ENCODE measurements at places on chromosomes 2 and 18.
A peak's percentile ranks its signal among the peaks of the same experiment; 100 is the strongest.

DNA sequence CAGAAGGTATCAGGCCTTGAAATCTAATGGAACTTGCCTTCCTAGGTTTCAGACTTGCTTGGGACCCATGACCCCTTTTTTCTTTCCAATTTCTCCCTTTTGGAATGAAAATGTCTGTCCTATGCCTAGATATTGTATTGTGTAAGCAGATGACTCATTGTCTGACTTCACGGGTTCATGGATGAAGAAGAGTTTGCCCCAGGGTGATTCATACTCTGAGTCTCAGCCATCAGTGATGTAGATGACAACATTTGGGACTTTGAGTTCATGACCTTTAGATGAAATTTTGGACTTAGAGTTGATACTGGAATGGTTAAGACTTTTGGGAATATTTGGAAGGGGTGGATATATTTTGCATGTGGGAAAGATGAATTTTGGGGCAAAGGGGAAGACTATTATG, 11.2 kb upstream of the SCYGR5 start:
- DNase-seq, result peak; percentile 57

DNA sequence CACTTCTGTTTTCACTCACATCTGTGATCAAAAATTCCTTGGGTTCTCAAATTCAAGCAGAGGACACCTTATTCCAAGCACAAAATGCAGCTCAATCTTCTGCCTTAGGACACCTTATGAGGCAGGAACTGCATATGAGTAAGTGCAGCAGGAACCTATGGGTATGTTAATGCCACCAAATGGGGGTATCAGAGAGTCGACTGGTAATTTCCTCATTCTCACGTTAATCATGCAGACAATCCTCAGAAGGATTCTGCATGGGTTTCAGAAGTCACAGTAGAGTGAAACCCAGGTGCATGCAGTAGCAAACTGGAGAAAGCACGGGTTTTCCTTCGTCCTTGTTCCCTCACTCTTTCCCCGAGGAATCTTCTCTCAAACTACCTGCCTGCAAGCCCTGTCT, 452.8 kb downstream of the CBLN2 start:
- DNase-seq, result no peak

GRCh38 chr2:29610569-29610968, 310.8 kb downstream of the ALK start:
- no peak for DNase-seq

DNA sequence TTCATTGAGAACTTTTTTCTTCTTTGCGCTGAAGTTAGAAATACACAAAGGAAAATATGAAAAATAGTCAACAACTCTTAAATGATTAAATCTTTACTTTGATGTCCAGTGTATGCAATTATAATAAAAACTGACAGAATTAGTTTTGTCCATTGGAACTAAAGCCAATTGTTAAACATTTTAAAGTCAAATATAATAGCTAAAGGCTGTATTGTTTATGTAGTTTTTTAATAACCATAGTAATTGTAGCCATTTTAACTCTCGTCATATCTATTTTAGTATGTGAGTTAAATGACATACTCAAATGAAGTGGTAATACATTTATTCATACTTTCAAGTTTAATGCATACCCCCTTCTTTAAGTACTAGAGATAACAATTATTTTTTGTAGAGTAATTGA, 4.7 kb upstream of the COBLL1 start:
- no peak for DNase-seq

- no peak for DNase-seq
Measured at GRCh38 chr2:6864923-6865345, 773 bp downstream of the CMPK2 start.

- no peak for DNase-seq
Measured at GRCh38 chr2:102843764-102844443, 82.1 kb downstream of the TMEM182 start.

DNA sequence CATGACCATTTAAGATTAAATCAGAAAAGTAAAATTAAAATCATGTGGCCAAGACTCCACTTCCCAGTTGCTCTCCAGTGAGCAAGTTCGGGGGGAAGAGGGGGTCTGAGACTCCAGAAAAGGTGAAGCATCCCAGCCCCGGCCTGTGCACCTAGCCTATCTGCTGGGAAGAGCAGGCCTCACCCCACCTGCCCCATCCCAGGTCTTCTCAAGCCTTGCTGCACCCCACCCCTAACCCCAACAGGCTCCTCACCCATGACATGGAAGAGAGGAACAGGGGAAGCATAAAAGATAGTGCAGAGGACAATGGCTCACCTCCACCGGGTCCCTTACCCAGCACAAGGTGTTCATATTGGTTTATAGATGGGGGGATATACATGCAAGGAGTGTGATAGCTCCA, 14.6 kb downstream of the CIB4 start:
- DNase-seq, result no peak

DNA sequence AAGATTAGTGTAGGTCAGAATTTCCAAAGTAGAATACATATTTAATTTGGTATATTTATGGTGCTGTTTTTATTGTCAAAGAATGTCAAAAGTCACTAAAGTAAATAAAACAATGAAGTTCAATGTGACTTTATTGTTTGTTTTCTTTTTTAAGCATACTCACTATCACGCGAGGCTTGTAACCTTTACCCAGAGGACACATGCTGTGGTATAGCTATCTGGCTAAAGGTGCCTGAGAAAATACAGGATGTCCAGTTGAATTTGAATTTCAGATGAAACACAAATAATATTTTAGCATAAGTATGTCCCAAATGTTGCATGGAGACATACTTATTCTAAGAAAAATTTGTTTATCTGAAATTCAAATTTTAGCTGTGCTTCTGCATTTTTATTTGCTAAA, 103.3 kb upstream of the KLF7 start:
- DNase-seq, result no peak

DNA sequence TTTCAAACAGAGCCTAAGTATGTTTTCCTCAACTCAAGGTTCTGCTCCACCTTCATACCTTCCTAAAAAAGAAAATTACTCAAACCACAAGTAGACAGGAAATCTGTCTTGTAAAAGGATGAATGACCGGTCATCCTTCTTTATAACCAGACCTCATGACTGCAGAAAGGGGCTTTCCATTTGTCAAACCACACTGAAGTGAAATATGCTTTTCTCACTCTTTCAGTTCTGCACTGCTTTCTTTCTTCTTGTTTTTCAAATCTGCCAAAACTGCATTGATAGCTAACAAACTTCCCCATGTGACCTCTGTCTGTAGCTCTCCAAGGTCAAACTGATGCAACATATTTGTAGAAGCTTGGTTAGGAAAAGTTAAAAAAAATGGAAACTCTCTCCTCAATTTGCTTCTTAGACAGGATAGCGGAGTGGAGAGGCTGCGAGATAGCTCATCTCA, 308.9 kb upstream of the CCDC68 start:
- DNase-seq, result peak; percentile 73

GRCh38 chr2:42182654-42183308, 13.6 kb downstream of the EML4 start:
- no peak for DNase-seq

GRCh38 chr2:120817136-120817955, 81.7 kb downstream of the GLI2 start:
- DNase-seq, result no peak

DNA sequence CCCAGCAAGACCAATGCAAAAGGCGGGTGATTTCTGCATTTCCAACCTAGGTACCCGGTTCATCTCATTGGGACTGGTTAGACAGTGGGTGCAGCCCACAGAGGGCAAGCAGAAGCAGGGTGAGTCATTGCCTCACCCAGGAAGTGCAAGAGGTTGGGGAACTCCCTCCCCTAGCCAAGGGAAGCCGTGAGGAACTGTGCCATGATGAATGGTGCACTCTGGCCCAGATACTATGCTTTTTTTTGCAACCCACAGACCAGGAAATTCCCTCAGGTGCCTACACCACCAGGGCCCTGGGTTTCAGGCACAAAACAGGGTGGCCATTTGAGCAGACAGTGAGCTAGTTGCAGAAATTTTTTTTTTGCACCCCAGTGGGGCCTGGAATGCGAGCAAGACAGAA, 662.6 kb upstream of the ACVR2A start:
- DNase-seq, result no peak

GRCh38 chr2:238168196-238169047, 9.7 kb downstream of the ERFE start:
- DNase-seq, result no peak

- DNase-seq, result no peak
Measured at GRCh38 chr2:162688403-162688802, 150.2 kb downstream of the KCNH7 start.

GRCh38 chr2:12816379-12817306, 99.9 kb downstream of the TRIB2 start:
- no peak for DNase-seq

DNA sequence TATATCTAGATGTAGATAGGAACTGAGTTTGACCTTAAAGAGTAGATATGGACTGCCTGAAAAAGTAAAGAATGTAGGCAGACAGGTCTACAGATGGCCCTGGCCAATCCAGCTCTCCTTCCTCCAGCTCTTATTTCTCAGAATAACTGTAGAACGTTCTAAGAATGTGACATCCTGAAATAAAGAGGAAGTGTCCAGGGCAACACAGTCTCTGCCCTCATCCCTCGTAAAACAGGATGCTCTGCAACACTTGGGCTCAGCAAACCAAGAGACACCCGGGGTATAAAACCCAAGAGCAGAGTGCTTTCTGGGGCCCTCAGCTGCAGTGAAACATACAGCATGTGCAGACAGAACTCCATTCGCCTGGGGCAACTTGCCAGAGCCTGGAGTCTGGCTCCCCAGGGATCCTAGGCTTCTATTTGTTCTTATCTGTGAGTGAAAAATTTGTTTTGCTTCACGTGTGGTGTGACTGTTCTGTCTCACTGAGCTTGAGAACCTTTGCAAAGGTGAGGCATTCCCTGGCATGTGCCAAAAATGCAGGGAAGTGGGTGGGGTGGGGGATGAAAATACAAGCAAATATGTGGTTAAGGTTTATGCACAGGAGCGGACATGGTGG, 401.0 kb downstream of the SETBP1 start:
- DNase-seq, result peak; percentile 26

DNA sequence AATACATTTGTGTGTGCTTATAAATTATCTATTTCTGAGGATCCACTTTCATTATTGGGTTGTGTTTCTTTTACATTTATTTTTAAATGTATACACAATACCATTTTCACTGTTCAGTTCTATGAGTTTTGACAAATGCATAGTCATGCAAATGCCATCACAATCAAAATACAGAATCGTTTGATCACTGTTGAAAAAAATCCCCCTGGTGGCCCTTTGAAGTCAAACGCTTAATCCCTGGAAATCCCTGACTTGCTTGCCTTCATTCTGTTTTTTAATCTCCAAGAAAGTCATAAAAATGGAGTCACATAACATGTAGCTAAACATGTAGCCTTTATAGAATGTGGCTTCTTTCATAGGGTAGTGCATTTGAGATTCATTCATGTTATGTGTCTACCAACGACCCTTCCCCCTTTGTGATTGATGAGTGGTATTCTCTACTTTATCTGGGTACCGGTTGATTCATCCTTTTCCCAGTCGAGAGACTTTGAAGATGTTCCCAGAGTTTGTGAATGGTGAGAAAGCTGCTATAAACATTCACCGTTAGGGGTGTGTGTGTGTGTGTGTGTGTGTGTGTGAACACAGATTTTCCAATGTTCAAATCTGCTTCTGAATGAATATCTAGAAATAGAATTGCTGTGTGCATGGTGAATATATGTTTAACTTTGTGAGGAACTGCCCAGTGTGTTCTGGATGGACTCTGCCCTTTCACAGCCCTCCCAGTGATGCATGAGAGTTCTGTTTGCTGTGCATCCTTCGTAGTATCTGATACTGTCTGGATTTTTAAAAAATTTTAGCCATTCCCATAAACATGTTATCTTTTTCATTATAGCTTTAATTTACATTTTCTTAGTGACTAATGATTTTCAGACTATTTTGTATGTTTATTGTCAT, 173.6 kb downstream of the GALR1 start:
- DNase-seq, result no peak

DNA sequence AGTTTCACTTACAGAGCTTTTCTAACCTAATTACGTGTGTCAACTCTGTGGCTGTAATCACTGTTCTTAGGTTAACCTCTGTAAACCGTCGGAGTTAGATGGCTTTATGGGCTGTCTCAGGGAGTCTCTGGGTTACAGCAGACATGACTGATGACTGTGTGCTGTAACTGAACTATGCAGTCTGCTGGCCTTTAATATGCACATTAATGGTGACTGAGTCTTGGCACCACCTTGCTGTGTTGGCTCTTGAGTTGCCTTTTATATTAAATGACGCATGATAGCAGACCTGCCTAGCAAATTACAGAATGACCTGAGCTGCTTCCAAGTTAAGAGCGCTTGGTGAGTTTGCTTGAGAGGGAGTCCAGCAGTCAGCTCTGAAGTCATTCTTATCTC, 90.1 kb downstream of the ACKR3 start:
- DNase-seq, result no peak

- DNase-seq, result no peak
Measured at GRCh38 chr2:46014911-46015654, 282.1 kb upstream of the EPAS1 start.

DNA sequence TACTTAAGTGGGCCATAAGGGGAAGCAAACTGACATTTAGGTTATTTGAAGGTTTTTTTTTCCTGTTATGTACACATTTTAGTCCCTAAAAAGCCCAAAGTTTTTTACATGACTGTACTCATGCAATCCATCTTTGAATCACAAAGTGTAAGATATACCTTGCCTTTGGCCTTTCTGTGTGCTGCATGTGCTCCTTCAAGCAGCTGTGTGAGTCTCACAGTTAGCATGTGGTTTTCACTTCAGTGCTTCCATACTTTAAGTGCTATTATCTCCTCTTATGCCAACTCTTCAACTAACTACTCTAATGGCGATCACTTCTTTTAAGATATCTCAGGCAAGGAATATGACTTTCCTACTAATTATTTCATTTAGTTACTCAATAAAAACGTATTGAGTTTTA, 597.1 kb upstream of the ACVR2A start:
- no peak for DNase-seq

- DNase-seq, result no peak
Measured at GRCh38 chr2:226705965-226706364, 93.7 kb downstream of the IRS1 start.

DNA sequence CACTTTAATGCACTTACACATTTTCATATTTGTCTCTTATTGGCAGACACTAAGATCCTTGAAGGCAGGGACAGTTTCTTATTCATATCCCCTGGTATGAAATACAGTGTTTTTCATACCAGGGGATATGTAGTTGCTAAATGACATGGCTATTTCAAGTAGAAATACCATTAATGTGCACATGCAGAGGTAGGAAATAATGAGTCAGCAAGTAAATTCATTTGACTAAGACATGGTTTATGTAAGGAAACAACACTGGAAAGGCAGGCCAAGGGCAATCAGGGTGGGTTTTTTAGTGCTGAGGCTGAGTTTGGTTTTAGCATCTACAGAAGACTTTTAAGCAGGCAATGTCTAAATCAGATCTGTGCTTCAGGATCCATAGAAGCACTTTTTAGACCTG, 155.9 kb downstream of the WDPCP start:
- DNase-seq, result no peak
